CD4-positive, CD25-positive, alpha-beta regulatory T cell (primary cell): ENCODE measurements at places on chromosomes 5 and 9.

GRCh38 chr9:77947651-77948050, 84.0 kb downstream of the GNAQ start:
- DNase-seq = no peak

DNA sequence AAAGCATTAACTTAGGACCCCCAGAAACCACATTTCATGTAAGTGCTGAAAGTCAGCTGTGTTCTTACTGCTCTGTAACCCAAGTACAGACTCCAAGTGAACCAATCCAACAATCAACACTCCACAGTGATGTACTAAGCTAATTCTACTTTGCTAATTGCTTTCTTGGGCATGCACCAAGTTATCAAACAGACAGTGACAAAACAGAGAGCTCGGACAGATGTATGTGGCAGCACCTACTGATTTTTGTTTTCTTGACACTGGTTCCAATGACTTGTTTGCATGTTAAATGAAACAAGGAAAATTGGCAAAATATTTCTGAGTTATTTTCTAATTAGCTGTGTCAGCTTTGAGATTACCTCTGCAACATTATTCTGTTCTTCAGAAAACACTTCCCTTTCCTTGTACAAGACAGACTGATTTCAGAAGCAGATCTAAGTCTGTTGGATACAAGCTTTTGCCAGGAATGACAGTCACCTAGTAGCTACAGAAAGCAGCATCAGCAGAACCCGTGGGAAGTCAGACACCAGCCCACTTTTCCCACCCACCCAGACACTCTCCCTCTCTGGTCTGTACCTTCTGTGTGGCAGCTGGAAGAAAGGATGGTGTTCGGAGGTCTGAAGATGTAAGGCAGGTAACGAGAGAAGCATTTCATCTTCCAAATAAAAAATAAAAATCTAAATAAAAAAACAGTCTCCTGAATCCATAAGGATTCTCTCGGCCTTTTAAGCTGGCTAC, 176.7 kb upstream of the PPP2R2B start:
- no peak for DNase-seq

DNA sequence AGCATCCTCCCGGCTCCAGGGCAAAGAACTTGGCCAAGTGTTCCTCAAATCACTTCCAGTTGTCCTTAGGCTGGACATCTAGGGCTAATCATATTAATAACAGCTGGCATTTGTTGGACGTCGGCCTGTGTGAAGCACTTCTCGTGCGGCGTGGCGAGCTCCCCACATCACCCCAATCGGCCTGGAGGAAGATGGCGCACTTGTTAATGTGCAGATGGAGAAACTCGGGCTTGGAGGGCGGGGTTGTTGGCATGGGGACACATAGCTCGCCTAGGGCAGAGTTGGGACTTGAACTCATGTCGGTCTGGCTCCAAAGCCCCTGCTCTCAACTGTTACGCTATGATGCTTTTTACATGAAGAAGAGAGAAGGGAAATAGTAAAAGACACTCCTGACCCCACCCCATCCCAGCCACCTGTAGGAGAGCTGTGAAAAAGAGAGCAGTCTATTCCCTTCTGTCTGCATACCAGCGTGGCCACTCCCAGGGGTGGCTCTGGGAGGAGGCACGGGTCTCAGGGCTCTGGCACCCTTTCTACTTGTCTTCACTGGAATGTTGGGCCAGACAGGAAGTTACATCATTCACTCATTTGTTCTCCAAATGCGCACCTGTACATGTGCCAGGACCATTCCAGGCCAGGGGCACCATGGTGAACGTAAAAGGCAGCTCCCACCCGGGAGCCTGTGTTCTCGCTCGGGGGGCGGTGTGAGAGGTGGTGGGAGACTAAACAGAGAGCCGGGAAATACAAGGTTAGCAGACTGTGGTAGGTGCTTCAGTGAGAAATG, 12.8 kb upstream of the NUP214 start:
- DNase-seq = no peak

DNA sequence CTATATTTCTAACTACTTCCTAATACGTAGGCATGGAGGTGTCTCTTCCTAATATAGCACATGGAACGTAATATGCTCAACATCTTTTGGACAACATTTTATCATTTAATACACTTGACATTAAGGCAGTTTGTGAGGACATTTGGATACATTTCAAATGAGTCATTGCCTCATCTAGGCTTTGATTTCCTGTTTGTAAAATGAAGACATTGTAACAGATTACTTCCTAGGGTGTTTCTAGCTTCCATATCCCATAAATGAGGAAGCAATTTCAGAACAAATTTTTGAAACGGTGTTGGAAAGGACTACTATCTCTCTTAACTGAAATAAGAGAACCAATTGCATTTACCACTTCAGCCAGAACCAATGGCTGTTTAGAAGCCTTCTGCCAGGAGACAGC, 38.7 kb downstream of the SLC28A3 start:
- DNase-seq = no peak

- no peak for DNase-seq
These were observed 300.8 kb downstream of the OSTF1 start for GRCh38 chr9:75389101-75389500.

DNA sequence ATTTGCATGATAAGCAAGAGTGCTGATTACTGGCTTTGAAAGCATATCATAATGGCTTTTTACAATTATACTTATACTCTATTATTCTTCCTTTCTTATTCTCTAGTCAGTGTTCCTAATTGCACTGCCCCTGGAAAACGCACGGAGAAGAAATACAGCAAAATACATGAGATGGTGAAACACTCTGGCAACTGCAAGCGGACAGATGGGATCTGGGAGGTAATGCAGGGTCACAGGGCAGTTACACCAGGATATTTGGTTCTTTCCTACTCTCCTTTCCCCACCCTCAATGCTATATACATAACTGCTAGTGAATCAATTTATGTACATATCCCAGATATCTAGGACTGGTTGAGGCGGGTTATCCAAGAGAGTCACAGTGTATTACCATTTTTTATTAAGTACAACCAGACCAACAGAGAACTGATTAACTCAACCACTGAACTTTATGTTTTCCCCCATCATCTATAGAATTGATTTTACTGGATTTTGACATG, 423.7 kb downstream of the ZSWIM6 start:
- no peak for DNase-seq

GRCh38 chr5:149416987-149417710, 38.1 kb upstream of the IL17B start:
- DNase-seq = no peak

GRCh38 chr9:21268347-21268657, 28.5 kb upstream of the IFNA14 start:
- no peak for DNase-seq

GRCh38 chr5:62690421-62690820, 111.8 kb downstream of the LRRC70 start:
- DNase-seq = no peak

GRCh38 chr9:88973281-88974045, 17.8 kb upstream of the S1PR3 start:
- no peak for DNase-seq

- no peak for DNase-seq
These were observed 18.2 kb upstream of the IL7R start for GRCh38 chr5:35838370-35839042.

- DNase-seq = no peak
These were observed 270.7 kb upstream of the MSX2 start for GRCh38 chr5:174453690-174454089.

DNA sequence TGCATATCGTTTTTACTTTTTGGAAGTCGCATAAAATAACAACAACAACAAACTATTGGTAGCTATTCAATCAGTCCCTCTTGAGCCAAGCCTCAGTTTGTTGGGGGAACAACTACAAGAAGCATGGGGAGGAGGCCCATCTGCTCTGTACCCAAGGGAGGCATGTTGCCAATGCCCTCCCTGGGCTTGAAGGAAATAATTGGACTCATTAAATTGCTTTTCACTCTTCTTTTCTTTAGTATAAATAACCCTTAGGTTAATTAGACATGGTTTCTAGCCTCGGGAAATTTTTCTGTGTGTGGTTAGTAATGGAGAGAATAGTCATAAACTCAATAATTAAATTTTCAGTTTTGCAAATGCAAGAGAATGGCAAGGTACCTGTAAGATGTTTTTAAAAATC, 500.7 kb downstream of the TLE4 start:
- DNase-seq = no peak

DNA sequence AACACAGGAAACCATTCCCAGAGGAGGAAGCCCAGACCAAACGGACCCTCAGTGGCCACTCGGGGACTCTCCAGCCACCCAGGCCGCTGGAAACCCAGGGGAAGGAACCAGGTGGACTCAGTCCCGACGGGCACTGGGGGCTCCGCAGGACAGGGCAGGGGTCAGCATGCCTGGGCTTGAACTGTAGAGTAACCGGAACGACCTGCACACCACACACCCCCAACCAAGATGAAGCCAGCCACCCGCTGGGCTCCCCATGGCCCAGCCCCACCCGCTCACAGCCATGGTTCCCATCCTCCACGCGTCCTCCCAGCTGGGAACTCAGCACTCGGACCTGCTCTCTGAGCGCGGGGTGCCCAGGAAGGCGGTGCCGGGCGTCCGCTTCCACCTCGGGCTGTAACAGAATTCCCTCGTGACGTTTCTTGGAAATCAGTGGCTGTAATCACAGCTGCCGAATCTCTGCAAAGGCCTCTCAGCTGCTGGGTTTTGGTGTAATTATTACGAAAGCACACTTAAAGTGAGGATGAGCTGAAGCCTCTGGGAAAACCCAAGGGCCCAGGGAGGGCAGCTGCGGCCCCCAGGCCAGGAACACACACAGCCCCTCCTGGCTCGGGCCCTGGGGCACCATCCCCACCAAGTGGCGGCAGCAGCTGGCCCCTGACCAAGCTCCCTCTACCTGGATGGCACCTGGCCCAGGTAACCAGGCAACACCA, 13.8 kb downstream of the NACC2 start:
- DNase-seq = no peak

DNA sequence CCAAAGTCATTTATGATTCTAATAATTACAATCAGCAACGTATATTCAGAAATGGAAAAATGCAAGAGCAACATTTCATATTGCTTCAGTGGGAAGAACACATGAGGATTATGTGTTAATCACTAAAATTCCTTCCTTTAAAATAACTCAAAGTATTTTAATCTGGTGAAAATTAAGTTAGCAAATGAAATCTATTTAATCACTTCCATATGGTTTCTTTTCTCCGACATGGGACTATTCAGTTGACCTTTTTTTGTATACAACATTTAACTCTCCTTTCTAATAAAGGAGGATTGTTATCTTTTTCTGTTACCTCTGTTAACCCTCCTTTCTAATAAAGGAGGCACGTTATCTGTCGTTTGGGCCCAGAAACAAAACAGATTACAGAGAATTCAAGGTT, 59.9 kb downstream of the HOMER1 start:
- no peak for DNase-seq

DNA sequence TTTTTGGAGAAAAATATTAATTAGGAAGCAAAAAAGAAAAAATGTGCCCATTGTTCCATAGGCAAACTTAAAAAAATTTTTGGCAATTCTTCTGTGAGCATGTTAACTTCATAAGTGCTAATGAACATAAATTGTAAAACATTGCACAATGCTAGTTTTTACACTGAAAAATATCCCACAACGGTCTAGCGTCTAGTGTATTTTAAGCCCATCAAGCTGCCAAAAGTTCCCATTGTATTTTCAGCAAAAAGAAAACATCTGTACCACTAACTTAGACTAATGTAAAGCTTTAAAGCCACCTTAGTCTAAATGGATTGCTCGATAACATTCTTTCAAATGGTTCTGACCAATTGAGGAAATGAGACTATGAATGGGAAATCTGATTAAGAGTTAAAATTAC, 2.8 kb downstream of the NR6A1 start:
- DNase-seq = no peak

GRCh38 chr9:85040821-85041465, 371.4 kb downstream of the NTRK2 start:
- no peak for DNase-seq

GRCh38 chr5:172436879-172437369, 17.4 kb downstream of the SH3PXD2B start:
- DNase-seq = no peak

DNA sequence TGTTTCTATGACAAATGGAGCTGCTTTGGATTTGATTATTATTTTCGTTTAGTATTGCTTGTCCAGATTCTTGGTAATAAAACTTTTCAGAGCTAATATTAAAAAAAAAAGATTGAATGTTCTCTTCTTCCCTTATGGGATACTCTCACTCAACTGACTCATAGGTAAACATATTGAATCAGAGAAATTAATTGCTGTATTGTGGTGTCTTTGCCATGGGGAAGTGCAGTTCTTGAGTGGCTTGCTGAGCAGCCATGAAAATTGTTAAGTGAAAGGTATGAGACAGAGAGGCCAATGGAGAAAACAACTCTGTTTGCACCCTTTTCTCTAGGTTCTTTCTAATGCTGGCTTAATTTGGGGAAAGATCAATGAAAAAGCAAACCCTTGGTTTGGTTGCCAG, 149.9 kb upstream of the HMHB1 start:
- no peak for DNase-seq

- no peak for DNase-seq
These were observed 88.3 kb upstream of the SARDH start for GRCh38 chr9:133826289-133827085.

DNA sequence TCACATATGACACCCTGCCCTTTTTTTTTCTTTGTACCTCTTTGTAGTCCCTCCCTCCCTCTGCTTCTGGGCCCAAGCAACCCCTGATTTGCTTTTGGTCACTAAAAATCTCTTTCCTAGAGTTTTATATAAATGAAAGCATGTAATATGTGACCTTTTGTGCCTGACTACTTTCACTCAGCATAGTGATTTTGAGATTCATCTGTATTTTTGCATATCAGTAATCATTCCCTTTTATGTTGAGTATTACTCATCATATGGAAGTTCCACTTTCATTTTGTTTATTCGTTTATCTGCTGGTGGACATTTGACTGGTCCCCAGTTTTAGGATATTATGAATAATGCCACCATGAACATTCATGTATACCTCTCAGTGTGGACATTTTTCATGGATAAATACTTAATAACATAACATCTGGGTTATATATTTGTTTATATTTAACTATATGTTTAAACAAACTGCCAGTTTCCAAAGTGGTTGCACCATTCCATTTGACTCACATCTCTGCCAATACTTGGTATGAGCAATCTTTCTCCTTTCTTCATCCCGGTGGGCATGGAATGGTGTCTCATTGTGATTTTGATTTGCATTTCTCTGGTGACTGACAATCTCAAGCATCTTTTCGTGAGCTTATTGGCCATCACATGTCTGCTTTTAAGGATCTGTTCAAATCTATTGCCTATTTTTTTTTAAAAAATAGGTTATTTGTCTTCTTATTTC, 115.7 kb upstream of the S1PR3 start:
- DNase-seq = no peak

DNA sequence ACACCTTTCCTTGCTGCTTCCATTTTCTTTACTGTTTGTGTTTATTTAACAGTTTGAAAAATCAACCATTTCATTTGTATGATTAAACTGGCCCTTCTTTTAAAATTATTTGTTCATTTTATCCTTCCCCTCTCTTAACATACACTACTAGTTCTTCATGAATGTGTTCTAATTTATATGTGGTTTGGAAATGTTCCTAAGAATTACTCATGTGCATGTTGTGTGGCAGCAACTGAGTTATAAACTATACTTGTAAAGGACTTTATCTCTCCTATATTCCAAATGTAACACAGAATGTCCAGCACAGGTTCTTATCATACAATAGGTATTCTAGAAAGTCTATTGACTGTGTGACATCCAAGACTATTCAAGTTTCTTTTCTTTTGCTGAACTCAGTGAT, 358.2 kb upstream of the MEF2C start:
- no peak for DNase-seq
